Suprapubic skin (tissue), 4 donors: ENCODE measurements at places on chromosomes 11 and 22.
A peak's percentile ranks its signal among the peaks of the same experiment; 100 is the strongest.

- no peak for DNase-seq
Observed at GRCh38 chr11:95693298-95693697, 96.3 kb downstream of the FAM76B start.

GRCh38 chr22:45497351-45498145, 5.1 kb upstream of the FBLN1 start:
- no peak for DNase-seq

DNA sequence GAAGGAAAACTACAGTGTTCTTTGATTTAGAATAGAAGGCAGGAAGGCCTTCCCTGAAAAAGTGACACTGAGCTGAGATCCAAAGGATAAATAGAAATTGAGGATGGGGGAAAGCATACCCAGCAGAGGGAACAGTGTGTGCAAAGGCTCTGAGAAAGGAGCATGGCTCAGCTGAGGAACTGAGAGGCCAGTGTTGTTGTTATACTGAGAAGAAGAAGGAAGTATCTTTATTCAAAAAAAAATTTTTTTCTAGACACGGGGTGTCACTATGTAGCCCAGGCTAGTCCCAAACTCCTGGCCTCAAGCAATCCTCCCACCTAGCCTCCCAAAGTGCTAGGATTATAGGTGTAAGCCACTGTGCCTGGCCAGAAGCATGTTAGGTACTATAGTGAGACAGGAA, 3.5 kb upstream of the PIK3C2A start:
- DNase-seq, result no peak

- DNase-seq, result peak; percentile 56
Observed at GRCh38 chr11:75151346-75152047, 590 bp downstream of the SLCO2B1 start.

DNA sequence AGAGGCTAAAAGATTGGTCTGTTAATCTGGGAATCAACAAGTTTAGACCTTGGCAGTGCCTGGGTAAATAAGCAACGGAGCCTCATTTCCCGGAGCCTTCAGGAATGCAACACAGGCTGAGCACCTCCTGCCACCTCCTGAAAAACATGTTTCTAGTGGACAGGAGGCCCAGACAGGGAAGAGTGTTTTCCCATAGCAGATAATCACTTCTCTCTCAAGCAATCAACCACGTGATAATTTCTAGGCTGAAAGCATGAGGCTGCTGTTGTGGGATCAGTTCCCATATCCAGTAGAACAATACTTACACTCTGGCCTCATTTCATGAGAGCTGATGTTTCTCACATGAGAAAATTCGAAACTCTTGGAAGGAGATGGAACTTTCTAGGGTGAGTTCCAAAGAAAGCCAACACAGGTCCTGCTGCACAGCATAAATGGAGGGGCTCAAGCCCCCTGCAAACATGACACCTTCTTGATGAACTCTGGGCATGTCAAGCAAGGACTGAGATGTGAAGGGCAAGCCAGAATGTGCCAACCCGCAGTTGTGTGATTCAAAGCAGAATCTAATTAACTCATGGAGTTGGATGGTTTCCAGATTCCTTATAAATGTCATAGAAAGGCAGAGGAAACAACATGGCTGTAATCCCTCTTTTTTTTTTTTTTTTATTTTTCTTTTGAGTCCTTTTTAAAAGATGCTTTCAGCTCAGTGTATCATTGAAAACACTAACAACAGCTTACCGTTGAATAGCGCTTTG, 228.5 kb upstream of the SESN3 start:
- DNase-seq, result no peak

DNA sequence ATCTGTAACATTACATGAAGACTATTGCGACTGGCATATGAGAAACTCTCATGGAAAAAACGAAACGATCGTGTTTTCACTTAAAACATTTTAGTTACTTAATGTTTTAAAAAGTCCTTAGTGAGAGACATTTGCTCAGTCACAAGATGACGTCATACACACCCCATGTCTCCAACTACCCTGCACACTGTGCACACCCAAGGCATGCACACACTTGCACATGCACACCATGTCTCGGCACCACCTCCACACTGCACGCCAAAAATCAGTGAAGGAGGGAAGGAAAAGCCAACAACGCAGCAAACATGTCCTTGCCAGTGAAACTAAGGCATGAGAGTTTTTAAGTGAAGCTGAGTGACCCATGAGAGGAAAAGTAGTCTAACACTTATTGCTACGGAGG, 18.0 kb downstream of the NCAPD3 start:
- DNase-seq, result no peak

DNA sequence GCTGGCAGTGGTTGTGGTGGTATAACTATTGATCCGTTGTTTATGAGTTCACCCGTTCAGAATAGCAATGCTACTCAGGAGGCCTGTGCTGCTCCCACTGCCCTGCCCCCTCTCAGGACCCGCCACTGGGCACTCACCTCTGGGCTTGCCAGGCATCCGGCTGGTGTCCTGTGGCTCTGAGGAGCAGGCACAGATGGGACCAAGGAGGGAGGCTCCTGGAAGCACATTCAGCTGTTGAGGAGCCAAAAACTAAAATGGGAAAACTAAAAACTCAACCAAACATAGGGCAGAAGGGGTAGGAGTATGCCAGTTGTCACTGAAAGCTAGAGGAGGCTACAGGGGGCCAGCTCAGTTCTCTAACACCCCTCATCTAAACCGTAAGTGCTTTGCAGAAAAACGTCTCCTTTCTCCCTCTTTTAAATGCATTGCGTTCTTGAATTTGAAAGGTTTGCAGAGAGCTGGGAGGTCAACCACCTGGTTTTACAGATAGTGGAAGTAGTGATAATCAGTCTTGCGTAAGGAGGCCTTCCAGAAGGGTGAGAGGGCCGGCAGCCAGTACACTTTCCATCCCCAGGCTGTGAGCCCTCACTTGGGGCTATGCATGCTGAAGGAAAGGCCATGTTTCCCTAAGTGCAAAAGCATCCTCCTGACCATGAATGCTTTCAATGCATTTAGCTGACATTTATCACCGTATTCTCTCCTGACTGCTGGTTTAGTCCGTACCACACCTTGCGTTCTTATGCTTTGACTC, 547.4 kb downstream of the NTM start:
- no peak for DNase-seq

GRCh38 chr11:15690320-15690719, 575.6 kb downstream of the INSC start:
- DNase-seq, result no peak

- DNase-seq, result no peak
Observed at GRCh38 chr22:19849835-19850762, 4.6 kb downstream of the GNB1L start.

GRCh38 chr22:43446916-43447315, 35.1 kb downstream of the MPPED1 start:
- DNase-seq, result no peak

DNA sequence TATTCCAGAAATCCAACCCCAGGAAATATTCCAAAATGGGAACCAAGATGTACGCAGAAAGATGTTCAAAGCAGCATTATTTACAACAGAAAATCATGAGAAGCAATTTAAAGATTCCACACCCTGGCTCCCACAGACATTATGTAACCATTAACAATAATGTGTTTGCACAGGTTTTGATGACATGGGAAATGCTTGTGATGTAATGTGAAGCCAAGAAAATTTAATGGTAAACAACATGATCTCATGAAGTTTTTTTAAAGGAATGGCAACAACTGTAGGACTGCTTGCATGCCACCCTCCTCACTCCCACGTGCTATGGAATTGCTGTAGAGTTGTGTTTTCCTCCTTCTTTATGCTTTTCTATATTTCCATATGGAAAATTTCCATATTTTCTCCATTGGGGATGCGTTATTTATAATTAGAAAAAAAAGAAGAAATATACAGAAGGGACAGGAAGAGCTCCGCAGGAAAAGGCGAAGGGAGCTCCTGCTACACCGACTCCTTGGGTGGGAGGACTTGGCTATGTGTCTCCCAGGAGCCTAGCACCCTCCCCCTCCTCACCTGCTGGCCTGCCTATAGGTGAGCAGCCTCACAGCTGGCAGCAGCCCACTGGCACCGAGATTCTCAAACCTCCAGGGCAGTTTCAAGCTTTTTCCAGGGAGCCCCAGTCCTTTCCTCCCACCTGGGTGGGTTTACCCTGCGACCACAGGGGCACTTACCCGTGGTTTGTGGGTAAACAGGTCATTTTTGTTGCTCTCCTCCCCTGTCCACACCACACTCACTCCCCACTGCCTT, 20.9 kb downstream of the LRFN4 start:
- no peak for DNase-seq

GRCh38 chr11:124310721-124311120, 3.0 kb downstream of the OR8D1 start:
- no peak for DNase-seq

- DNase-seq, result no peak
Observed at GRCh38 chr11:73872749-73873357, 3.8 kb downstream of the COA4 start.

DNA sequence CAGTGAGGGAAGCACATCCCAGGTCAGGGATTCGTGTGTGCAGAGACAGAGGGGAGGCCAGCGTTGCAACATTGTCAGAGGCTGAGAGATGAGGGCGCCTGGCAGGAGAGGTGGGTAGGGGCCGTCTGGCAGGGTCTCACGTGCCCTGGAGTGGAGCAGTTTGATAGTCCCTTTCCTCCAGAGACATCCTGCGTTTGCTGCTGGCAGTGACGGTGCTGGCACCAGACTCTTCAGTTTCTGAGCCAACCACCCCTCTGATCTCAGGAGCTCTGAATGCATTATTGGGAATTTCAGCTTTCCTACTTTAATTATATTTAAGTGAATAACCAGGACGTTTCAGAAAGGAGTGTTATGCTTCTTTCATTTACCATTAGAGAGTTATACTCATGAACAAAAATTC, 136.5 kb downstream of the WNT7B start:
- no peak for DNase-seq

DNA sequence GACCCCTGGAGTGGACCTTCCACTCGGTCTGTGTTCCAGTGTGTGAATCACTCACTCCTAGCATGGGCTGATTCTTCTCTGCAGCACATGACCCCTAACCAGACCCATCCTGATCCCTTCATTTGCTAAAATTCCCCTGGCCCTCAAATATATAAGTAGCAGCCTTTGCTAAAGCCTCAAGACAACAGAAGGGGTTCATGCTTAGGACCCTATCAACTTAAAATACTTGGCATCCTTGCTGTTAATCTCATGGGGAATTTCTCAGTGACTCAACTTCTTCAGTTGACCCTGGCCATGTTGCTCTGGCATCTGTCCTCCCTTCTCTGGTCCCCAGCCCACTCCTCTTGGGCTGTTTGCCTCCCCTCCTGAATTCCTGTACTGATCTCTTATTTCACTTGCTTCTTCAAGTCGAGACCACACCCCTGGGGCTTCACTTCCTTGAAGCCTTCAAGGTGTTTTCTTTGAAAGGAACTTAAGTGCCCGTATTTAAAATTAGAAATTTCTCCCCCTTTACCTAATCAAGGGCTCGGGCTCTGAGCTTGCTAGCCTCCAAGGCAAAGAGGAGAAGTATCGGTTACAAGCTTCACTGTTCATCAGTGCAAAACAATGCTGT, 23.6 kb downstream of the NNMT start:
- DNase-seq, result no peak

DNA sequence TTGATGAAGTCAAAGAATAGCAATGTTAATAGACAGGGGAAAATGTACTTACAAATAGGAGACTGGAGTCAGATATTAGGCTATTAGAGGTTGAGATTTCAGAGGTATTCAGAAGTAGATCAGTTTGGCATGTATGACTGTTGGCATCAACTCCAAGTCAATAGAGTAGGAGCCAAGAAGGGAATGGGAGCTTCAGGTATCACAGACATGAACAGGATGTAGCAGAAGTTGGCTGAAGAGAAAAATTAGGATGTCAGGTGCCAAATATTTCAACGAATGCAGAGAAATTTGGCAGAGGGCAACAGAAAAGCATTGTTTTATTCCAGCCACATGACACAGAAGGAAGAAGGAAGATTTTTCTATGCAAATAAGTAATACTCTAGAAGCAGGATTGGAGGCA, 69.7 kb downstream of the GLYATL1 start:
- DNase-seq, result no peak

- no peak for DNase-seq
Observed at GRCh38 chr11:2793701-2794045, 91.9 kb downstream of the CDKN1C start.

- no peak for DNase-seq
Observed at GRCh38 chr11:104905271-104905670, 7.0 kb upstream of the CASP12 start.

- DNase-seq, result no peak
Observed at GRCh38 chr11:63978551-63979239, 4.3 kb downstream of the COX8A start.

DNA sequence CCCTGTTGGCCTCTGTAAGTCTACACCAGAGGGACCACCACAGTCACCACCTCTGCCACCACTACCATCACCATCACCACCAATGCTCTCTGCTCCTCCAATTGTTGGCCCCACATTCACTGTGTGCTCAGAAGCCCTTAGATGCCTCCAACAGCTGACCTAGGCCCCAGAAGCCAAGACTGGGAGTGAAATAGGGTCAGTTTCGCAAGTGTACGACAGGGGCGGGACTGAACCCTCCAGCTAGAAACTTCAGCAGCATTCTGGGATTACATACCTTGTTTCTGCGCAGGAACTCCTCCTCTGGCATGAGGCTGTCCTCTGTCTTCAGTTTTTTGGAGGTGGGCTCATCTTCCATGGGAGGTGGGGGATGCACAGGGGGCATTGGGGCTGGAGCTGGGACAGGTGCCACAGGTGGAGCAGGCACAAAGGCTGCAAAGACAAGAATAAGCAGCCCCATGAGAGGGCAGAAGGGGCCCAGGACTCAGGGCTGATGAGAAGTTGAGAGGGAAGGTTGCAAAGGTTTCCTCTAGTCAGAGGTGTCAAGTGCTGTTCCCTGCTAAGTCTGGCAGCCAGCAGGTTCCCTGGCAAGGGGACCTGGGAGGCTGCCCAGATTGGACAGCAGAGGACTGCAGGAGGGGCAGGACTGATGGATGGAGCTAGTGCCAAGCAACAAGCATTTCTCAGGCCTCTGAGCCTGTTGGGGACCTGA, 10.2 kb upstream of the TBC1D10A start:
- DNase-seq, result no peak

- no peak for DNase-seq
Observed at GRCh38 chr11:34869425-34869824, 46.8 kb downstream of the APIP start.

- DNase-seq, result no peak
Observed at GRCh38 chr22:44876921-44877320, 124.5 kb downstream of the ARHGAP8 start.
